ENCODE measurements at places on chromosomes 5 and 9. TPM values are rescaled to one million over a fixed set of nuclear protein-coding genes. Genes with fewer than 3 reads are reported as not detected.

Gene BNIP1
- polyA plus RNA-seq = 14.1 TPM

Gene CXCL14
- 613 TPM for polyA plus RNA-seq

GRCh38 chr5:171867786-171868185 is 82.2 kb downstream of the SMIM23 start:
- peaks cover 6% of the 10 kb centered on the region for H3K36me3 ChIP-seq
- no peak for DNase-seq
- peaks cover 10% of the 10 kb centered on the region for H3K4me1 ChIP-seq
- no peak overlapping the region for H3K4me3 ChIP-seq

GRCh38 chr5:94968507-94969095 is 316.3 kb downstream of the MCTP1 start:
- no peak overlapping the region for H3K4me3 ChIP-seq
- H3K36me3 ChIP-seq = no peaks in the 10 kb centered on the region
- DNase-seq = no peak
- H3K4me1 ChIP-seq = no peaks in the 10 kb centered on the region
- H3K27ac ChIP-seq = no peak overlapping the region

GRCh38 chr5:170434966-170435605 is 45.9 kb upstream of the KCNMB1 start:
- no peaks in the 10 kb centered on the region for H3K4me1 ChIP-seq
- no peak overlapping the region for H3K27ac ChIP-seq
- H3K36me3 ChIP-seq = no peaks in the 10 kb centered on the region
- H3K27me3 ChIP-seq = peaks cover 5% of the 10 kb centered on the region

DNA sequence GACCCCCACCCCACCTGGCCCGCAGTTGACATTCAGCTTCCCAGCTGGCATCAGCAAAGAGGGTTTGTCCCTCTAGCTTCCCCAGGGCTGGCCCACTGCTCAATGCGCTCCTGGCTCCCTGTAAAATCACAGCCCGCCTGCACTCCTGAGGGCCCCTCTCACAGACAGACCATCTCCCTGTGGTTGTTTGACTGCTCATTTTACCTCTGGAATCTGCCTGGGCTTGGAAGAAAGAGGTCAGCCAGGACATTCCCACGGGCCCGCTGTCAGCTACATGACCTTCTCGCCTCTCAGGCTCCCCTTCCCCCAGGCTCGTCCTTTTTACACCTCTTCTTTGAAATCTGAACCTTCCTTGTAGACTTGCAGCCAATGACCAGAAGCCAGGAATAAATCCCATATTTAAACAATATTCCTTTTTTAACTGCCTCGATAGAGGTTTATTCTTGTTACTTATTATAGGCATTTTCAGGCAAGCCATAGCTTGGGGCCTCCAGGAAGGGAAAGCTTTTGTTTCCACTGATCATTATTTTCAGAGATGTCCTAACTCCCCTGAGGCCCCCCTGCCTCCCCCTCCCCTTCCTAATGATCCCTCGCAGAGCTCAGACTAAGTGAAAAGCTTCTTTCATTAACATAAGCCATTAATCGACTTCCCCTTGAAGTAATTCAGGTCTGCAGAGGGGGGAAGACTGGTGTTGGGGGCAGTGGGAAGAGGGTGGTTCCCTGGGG is 76.3 kb upstream of the IQGAP2 start:
- no peaks in the 10 kb centered on the region for H3K4me1 ChIP-seq
- peaks cover 11% of the 10 kb centered on the region for H3K27me3 ChIP-seq
- H3K27ac ChIP-seq = no peak overlapping the region
- H3K36me3 ChIP-seq = no peaks in the 10 kb centered on the region
- H3K4me3 ChIP-seq = no peak overlapping the region

- H3K4me3 ChIP-seq = no peak overlapping the region
- H3K36me3 ChIP-seq = peaks cover 2% of the 10 kb centered on the region
- H3K27me3 ChIP-seq = no peaks in the 10 kb centered on the region
- no peak overlapping the region for H3K27ac ChIP-seq
- no peak for DNase-seq
Measured at GRCh38 chr5:55415071-55415470, 107.3 kb downstream of the MTREX start.

DNA sequence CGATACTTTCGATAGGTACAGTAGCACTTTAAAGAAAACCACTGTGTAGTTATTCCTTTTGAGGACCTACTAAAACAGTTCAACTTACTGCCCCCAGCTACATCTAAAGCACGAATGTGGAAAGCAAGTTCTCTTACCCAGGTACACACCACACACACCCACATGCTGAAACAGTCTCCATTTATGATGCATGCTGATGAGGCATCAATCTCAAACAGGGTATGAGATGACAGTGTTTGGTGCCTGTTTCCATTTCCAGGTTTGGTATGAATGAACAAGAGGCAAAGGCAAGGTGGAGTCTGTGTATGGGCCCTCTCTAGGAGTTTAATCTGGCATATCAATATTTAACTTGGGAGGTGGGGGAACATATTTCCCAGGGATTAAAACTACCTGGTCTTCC is 13.9 kb downstream of the HMGXB3 start:
- H3K4me3 ChIP-seq = no peak overlapping the region
- no peak overlapping the region for H3K27ac ChIP-seq
- peaks cover 14% of the 10 kb centered on the region for H3K4me1 ChIP-seq
- H3K36me3 ChIP-seq = peaks cover 46% of the 10 kb centered on the region
- DNase-seq = no peak
- no peaks in the 10 kb centered on the region for H3K27me3 ChIP-seq

Data from keratinocyte (primary cell).